ENCODE measurements at places on chromosomes 2 and 18. TPM values are rescaled to one million over a fixed set of nuclear protein-coding genes. Genes with fewer than 3 reads are reported as not detected.

Gene IGFBP5
- total RNA-seq, result 1,145 TPM

Gene NTSR2
- total RNA-seq, result not detected

Gene B4GALT6
- total RNA-seq, result 13.9 TPM

Gene PASK
- total RNA-seq, result 10.2 TPM

Gene MERTK
- 1.2 TPM for total RNA-seq

Gene TMEM198
- 6.7 TPM for total RNA-seq

Gene GAD1
- total RNA-seq, result not detected

Gene PMS1
- 36.8 TPM for total RNA-seq

Gene POTEI
- total RNA-seq, result not detected
